Fibroblast of the conjunctiva (primary cell): ENCODE measurements at places on chromosomes 5 and 9.

- DNase-seq, result peak; percentile 34
These were observed 9.2 kb downstream of the INSYN2B start for GRCh38 chr5:169970911-169971765.

- DNase-seq, result no peak
These were observed 543.1 kb downstream of the ZNF608 start for GRCh38 chr5:124203303-124203702.

GRCh38 chr9:616694-617093 is 224.8 kb upstream of the DMRT1 start:
- no peak for DNase-seq

GRCh38 chr5:130652176-130652575 is 512.9 kb downstream of the HINT1 start:
- peak; percentile 20 for DNase-seq

DNA sequence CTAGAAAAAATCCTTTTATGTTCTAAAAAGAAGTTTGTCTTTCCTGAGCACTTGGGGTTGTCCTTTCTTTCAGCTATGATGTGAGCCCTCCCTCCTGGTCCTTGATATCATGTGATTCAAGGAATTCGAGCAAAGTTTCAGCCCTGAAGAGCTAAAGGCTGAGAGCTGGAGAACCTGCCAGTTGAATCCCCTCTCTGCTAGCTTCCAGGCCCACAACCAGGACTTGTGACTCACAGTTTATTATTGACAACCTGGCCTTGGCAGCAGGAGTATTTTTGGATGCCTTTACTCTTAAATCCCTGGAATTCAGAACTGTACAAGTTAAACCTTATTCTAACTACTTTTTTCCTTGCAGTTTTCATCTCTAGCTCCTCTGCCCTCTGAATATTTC is 182.8 kb downstream of the SPOCK1 start:
- no peak for DNase-seq

DNA sequence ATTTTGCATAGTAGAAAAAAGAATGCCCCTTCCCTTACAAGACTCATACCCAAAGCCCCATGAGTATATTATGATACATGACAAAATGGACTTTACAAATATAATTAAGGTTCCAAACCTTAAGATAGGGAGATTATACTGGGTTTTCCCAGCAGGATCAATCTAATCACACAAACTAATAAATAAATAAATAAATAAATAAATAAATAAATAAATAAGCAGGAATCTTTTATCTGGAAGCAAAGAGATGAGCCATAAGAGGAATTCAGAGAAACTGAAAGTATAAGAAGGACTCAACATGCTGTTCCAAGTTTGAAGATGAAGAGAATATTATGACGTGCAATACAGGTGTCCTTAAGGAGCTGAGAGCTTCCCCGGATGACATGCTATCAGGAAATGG is 1174.5 kb downstream of the DTWD2 start:
- DNase-seq, result no peak

DNA sequence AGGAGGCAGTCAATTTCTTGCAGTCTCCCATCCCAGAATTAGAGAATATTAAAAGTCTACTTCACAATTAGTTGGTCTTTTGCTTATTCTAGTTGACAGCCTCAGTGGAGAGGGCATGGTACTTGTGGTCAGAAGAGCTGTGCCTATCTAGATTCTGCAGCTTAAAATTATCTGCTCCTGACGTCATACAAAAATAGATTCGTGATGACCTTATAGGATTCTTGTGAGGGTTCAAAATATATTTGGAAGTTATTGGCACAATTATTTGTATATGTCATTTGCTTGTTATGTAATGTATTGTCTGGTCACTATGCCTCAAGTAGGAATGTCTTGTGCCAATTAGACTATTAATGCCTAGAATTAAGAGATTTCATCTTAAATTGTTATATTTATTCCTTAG is 142.5 kb downstream of the CDH12 start:
- no peak for DNase-seq

GRCh38 chr5:127571314-127572131 is 54.1 kb downstream of the PRRC1 start:
- no peak for DNase-seq

DNA sequence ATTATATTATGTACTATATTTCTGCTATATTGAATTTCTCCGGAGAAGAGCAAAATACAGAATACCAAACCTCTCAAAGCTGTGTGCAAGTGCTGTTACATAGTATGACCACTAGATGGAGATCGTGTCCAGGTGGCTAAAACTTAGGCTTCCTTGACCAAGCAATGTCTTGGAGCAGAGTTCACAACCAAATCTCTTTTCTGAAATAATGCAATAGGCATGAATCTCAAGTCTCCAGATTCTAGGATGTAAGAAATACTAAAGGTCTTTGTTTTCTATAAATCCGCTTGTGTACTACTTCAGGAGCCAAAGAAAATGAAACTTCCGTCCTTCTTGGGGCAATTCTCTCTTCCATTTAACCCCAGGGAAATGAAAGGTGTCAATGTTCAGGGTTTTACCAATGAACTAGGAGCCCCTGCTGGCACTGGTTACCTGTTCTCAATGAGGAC is 181.5 kb upstream of the RAI14 start:
- DNase-seq, result peak; percentile 63

- no peak for DNase-seq
These were observed 59.9 kb downstream of the TLE1 start for GRCh38 chr9:81629440-81629839.

DNA sequence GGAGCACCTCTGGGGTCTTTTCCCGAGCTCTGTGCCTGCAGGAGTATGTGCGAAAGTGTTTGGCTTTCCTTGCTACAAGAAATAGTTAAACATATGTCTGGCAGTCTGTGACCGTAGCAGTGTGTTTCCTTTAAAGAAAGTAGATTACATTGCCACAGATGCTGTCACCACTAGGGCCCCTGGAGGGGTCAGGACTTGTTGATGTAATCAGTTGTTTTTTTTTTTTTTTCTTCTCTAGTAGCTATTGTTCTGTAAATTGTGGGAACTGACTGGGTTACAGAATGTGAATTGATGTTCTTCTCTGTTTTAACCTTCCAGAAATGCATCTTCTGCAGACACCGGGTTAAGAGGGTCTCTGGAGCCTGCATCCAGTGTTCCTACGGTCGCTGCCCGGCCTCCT is 345.6 kb downstream of the KDM4C start:
- no peak for DNase-seq

GRCh38 chr9:130198501-130199179 is 26.4 kb downstream of the NCS1 start:
- no peak for DNase-seq

DNA sequence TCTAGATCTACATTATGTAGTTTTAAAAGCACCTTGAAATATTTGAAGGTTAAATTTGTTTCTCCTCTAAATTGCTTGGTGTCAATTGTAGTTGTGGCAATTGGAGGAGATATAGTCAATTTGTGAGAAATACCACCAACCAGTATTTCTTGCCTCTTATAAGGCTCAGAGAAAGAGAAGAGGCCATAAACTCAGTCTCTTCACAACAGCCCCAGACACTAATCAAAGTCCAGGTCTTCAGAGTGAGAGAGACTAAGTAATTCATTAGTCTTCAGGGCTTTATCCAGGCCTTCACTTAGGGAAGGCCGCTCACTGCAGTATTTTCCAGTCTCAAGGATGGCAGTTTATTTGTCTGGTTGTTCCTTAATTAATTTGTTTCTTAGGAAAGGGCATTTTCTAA is 168.0 kb upstream of the RGMB start:
- DNase-seq, result no peak

DNA sequence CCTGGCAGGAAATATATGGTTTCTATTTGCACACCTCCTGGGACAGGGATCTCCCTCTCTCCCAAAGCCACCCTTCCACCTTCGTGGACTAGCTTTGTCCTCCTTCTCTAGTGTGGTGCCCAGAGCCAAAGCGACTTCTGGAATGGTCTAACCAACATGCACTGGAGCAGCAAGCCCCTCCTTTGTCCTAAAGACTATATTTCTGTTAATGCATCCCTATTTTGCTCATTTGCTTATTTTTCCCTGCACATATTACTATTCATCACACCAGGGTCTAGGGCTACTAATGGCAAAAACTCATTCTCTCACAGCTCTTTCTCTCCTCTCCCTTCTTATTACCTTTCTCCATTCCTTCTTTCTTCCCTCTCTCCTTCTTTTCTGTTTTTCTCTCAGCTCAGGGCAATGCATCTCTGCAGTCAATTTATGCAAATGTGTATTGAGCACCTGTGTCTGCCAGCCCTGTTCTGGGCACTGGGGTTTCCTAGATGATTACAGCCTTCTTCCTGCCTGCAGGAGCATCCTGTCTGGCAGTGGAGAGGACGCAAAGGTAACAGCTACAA is 2.8 kb upstream of the NEURL1B start:
- no peak for DNase-seq

DNA sequence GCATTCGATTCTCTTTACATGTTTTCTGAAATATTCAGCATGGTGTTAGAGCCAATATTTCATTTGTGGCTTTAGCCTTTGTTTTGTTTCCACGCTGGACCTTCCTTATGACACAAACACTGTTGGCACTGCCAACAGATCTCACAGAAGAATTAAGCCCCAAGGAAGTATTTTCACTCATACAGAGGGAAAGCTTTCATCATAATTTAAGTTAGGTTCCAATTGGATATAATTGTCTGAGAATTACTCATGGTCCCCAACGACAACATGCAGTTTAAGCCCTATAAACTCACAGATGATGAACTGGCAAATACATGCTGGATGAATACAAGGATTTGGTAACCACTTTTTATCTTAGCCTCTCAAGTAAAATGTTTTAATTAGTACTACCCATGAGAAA is 259.5 kb downstream of the EBF1 start:
- DNase-seq, result no peak

DNA sequence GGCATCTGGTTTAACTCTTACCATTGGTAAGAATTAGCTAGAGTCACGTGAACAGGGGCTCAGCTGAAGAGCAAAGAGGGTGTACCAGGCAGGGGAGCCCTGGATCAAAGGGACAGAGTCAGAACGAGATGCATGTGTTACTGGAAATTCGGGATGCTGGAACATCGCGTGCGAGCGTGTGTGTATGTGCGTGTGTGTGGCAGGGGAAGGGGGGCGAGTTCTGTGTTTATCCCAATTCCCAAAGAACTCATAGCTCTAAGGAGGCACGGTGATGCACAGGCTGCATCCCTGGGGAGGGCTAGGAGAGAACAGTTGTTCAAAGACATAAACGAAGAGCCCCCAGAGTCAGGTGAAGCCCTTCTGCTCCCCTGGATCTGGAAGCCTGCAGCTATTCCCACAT is 353.3 kb downstream of the GADD45G start:
- no peak for DNase-seq

DNA sequence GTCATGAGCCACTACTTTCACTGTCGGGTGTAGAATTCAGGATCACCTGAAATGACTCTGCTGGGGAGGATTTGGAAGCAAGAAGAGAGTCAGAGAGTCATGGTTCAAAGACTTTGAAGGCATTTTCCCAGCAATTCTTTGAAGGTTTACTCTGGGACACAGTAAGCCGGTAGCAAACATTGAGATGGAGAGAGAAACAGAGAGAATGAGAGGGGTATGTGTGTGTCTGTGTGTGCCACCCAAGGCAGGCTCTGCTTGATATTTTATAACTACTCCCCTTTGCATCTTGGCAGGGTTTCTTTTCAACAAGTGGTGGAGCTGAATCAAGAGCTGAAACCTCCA is 89.8 kb downstream of the ANKRD55 start:
- no peak for DNase-seq

DNA sequence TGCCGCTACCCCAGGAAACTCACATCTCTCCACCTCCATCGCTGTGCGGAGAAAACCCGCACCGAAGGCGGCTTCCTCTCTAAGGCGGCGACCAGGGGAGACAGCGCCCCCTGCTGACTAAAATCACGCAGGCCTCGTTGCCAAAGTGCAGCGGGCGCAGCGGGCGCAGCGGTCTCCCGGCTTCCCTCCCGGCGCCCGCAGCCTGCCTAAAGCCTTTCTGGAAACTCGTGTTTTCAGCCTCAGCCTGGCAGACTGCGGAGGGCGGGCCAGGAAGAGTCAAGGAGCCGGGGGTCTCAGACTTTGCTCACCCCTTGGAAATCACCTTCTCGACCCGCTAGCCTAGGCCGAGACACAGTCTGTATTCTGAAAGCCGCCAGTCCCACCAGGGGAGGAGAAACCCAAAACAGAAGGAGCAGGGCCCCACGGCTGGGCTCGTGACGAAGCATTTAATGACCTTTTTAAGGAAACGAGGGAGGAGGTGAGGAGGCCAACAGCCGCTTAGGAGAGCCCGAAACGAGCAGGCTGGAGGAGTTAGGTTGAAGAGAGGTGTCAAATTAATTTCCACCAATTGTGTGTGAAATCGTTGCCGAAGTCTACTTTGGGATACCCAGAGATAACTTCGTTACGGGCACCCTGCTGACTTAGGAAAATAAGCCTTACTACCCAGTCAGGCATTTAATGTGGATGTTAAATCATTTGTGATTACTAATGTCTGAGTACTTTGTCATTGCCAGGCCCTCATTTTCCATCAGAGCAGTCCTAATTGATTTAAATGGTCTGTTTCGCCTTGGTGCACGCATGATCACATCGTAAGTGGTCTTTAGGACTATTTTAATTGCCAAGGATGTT is 7.3 kb upstream of the FOXB2 start:
- no peak for DNase-seq

DNA sequence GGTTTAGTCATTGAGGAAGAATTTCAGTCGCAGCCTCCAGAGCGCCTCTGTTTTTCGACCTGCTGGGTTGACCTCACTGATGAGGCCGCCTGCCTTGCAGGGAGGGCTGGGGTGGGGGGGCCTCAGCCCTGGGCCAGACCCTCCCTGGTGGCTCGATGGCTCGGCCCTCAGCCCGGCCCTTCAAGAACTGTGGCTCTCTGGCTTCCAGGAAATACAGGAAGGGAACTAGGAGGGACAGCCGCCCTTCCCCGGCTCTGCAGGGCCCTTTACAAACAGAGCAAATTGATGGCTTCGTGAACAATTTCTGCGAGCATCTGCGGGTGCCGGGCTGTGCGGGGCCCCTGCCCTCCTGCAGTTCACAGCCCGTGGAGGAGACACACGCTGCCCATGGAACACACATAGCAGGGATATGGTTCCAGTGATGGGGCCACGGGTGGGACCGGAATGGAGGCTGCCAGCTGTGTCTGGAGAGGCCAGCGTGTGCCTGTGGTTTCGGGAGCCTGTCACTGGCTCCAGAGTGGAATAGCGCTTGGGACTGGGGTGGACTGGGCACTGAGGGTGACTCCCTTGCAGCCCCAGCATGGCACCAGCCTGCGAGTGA is 39.6 kb downstream of the COL5A1 start:
- no peak for DNase-seq

DNA sequence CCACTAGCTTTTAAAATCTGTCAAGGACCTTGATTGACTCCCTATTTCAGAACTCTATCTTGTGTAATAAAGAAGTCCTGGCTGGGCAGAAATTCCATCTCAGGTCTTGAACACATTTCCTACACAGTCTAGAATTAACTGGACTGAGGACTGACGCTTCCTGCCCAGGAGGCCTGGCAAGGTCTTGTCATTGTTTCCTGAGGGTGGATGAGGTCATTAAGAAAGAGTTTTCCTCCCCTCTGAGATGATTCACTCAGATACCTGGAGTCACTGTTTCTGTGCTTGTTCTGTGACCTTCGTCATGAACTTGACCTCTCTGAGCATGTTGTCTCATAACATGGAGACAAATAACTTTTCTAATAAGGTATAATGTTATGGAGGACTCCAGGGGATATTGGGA is 10.0 kb downstream of the MTAP start:
- no peak for DNase-seq

GRCh38 chr5:1949253-1949652 is 66.5 kb upstream of the IRX4 start:
- no peak for DNase-seq
